Activated CD4-positive, alpha-beta memory T cell treated with anti-CD3 and anti-CD28 coated beads for 36 hours (primary cell): ENCODE measurements at places on chromosomes 1 and 21. TPM values are rescaled to one million over a fixed set of nuclear protein-coding genes. Genes with fewer than 3 reads are reported as not detected.

DNA sequence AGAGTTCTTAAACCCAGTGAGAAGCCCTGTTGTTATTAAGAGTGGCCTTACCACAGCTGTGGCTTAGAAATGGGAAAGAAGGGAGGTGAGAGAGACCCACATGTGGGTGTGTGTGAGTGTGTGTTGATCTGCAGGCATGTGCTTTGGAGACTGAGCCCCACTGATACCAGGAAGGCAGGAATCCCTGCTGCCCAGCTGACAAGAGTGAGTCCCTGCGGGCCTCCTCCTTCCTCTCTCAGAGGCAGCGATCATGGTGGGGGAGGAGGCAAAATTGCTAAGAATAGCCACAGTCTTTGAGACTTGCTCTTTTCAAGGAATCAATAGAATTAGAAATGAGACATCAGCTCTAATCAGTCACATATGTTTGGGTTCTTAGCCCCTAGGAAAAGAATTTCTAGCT, 87.0 kb upstream of the WARS2 start:
- H3K27me3 ChIP-seq, result no peaks in the 10 kb centered on the region
- H3K4me1 ChIP-seq, result no peaks in the 10 kb centered on the region
- peaks cover 1% of the 10 kb centered on the region for H3K36me3 ChIP-seq

ERMAP gene
- total RNA-seq, result 4.5 TPM

DNA sequence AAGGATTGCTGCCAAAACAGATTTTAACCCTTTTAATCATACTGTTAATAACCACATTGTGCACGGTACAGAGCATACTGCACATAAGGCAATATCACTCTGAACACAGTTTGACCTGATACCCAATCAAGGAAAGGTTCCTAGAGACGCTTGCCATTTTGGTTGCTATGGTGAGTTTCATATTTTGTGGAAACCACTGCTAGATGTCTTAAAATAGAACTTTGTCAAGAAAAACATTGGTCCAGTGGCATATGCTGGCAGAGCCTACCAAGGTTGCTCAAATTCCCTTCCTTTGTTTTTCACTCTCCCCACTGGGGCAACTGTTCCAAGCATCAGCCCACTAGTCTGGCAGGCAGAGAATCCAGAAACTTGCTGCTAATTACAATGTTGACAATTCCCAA, 114.8 kb upstream of the DPYD start:
- peaks cover 10% of the 10 kb centered on the region for H3K27me3 ChIP-seq
- no peak for DNase-seq
- no peak overlapping the region for H3K27ac ChIP-seq
- no peaks in the 10 kb centered on the region for H3K36me3 ChIP-seq

- DNase-seq, result no peak
- H3K27ac ChIP-seq, result no peak overlapping the region
- peaks cover 6% of the 10 kb centered on the region for H3K27me3 ChIP-seq
- H3K4me1 ChIP-seq, result no peaks in the 10 kb centered on the region
- H3K36me3 ChIP-seq, result no peaks in the 10 kb centered on the region
- H3K4me3 ChIP-seq, result no peak overlapping the region
Measured at GRCh38 chr21:38944903-38945302, 139.2 kb downstream of the ETS2 start.

CPLANE2 gene
- 5.0 TPM for total RNA-seq

- H3K36me3 ChIP-seq, result peaks cover 14% of the 10 kb centered on the region
- H3K4me3 ChIP-seq, result peak overlapping the region; percentile 96
- peak; percentile 36 for DNase-seq
- no peak overlapping the region for H3K27ac ChIP-seq
- H3K4me1 ChIP-seq, result peaks cover 19% of the 10 kb centered on the region
Measured at GRCh38 chr1:40532844-40533424, 1.5 kb downstream of the ZNF684 start.

GBP6 gene
- 0.81 TPM for total RNA-seq

SLC2A5 gene
- total RNA-seq, result not detected

GRCh38 chr1:169999331-169999741, 75.2 kb downstream of the KIFAP3 start:
- no peak overlapping the region for H3K4me3 ChIP-seq
- no peaks in the 10 kb centered on the region for H3K27me3 ChIP-seq
- H3K27ac ChIP-seq, result no peak overlapping the region
- H3K4me1 ChIP-seq, result no peaks in the 10 kb centered on the region

- no peaks in the 10 kb centered on the region for H3K36me3 ChIP-seq
- no peak overlapping the region for H3K4me3 ChIP-seq
- DNase-seq, result peak; percentile 41
- H3K4me1 ChIP-seq, result peaks cover 9% of the 10 kb centered on the region
- peaks cover 58% of the 10 kb centered on the region for H3K27me3 ChIP-seq
Measured at GRCh38 chr1:18109756-18110597, 2.4 kb downstream of the IGSF21 start.
